RPMI8226 (cell line): ENCODE measurements at places on chromosomes 16 and 17.

DNA sequence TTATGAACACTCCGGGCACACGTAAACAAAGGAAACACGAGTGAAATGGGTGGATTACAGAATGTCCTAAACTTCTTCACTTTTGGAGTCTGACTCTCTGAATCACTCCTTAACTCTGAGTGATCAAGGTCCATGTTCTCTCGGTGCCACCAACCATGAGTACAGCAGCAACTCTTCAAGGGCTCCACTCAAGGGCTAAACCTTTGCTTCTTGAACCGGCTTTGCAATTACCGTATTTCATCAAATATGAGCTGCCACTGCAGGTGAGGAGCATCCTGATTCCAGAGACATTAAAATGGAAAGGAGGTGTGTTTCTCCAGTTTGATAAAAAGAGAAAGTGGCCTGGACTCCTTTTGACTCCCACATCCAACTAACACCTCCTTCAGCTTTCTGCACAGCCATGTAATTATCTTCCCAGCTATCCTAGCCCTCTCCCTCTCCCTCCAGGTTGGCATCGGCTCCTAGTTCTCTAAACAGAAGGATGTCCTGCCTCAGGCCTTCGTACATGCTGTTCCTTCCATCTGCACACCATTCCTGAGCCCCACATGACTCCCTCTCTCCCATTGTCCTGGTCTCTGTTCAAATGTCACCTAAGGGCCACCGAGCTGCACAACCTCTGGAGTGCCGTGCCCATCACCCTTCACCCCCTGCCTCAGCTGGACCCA lies 61.4 kb downstream of the ZDHHC7 start:
- DNase-seq = no peak

DNA sequence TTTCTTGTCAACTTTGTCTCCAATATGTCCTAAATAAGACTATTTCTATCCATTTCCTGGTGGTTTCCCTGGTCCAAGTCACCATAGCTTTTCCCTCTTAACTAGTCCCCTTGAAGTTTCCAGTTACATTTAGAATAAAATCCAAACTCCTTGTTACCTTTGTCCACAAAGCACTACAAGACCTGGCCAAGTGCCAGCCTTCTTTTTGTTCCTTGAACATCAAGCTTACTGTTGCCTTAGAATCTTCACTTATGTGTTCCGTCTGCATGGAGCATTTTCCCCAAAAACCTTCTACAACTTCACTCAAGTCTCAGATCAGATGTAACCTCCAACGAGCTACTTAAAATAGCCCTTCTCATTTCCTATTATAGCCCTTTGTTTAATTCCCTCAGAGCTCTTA lies 101.4 kb downstream of the ITFG1 start:
- DNase-seq = no peak

DNA sequence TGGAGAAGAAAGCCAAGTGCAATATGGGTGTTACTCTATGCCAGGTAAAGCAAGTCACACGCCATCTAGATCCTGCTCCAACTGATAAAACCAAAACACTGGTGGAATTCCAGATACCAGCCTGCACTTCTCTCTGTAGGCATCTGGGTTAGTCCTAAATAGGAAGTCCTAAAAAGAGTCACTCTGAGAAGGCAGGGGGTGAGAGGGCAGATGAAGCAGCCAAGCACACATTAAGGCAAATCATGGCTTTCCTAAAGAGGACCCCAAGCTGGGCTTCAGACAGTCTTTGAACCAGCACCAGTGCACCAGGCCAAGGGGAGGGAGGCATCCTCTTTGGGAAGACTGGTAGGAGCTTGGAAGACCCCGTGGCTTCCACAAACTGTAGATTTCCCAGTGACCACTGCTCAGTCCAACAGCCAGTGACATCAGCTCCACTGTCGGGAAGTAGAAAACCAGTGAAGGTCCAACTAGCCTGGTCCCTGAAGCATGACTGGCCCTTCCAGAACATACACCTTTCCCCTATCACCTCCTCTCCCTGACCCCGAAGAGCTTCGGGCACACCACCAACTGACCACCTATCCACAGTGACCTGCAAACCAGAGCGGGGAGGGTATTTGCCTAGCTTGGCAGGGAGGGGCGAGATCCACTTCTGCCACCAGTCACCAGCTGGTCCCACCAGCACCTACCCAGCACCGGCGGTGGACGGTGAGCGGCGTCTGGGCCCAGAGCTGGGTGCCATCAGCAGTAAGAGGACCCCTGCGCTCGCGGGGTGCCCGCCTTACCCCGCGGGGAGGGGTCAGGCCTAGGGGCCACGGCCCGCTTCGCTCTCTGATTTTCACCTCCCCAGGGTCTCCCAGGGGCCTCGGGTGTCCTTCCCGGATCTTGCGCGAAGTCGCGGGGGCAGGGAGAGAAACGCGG lies 1.0 kb downstream of the LITAF start:
- peak; percentile 43 for DNase-seq

DNA sequence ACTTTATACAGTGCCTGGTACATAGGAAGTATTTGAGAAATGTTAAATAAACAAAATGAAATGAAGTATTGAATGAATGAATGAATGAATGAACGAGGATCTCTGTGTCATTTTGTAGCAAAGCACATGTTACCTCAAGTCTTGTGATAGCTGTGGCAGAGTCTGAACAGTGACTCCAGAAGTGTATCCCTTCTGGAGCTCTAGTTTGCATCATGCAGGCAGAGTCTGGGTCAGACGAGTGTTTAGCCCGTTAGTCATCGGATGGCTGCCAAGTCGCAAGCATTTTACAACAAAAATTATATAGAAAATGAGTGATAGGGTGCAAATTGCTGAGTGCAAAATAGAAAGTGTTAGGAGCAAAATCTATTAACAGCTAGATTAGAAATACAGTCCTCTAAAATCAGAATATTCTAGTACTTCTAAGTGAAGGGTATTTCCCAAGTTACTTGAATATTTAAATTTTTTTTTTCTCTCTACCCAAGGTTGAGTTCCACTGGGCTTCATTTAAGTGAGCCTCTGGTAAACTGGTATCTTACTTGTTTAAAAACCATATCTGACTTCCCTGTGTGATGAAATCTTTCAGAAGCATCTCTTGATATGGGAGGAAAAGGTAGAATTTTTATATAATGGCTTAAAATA lies 113.3 kb downstream of the FTO start:
- DNase-seq = no peak

DNA sequence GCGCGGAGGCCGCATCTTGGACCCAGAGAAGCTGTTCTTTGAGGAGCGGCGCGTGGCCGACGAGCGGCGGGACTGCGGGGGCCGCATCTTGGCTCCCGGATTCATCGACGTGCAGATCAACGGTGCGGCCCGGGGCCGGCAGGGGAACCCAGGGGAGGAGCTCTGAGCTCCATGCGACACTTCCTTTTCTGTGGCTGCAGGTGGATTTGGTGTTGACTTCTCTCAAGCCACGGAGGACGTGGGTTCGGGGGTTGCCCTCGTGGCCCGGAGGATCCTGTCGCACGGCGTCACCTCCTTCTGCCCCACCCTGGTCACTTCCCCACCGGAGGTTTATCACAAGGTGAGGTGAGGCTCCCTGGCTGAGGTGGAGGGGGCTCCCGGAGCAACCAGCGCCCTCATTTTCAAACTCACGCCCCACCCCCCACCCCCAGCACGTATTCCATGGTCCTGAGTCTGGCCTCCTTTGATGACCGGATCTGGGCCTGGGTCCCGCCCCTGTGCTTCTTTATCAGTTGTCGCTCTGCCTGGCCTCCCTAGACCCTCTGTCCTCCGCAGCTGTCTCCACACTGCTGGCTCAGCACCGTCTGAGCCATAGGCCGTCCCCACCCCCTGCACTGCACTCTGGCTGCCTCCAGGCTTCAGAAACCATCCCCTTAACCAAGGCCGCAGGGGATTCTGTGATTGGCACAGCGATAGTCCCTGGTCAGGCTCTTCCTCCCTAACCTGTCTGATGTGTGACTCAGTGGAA lies 787 bp downstream of the AMDHD2 start:
- DNase-seq = peak; percentile 75

GRCh38 chr17:35291802-35292201 lies 48.9 kb downstream of the SLFN5 start:
- DNase-seq = no peak

DNA sequence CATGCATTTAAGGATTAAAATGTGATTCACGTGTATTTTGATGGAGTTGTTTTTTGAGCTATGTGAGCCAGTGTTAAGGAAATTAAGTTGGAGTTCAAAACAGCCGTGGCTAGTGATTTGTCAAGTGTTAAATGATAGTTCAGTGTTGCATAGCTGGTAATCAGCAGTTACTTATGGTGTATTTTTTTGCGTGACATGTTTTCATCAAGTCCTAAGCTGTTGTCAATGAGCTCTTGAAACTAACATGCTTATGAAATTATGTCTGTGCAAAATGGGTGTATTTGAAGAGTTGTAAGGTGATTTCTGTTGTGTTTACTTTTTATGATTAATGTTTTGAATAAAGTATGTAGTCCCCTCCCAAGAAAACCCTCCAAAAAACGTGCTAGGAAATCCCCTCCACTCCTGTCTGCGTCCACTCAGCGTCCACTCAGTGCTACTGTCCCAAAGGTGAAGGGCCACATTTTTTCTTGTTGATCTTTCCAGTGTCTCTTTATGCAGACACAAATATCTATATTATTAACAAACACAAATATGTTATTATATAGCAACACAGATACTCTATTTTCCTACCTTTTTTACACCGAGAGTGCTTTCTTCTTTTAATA lies 30.0 kb downstream of the USP10 start:
- DNase-seq = no peak

GRCh38 chr17:39224778-39225307 lies 902 bp downstream of the STAC2 start:
- no peak for DNase-seq

DNA sequence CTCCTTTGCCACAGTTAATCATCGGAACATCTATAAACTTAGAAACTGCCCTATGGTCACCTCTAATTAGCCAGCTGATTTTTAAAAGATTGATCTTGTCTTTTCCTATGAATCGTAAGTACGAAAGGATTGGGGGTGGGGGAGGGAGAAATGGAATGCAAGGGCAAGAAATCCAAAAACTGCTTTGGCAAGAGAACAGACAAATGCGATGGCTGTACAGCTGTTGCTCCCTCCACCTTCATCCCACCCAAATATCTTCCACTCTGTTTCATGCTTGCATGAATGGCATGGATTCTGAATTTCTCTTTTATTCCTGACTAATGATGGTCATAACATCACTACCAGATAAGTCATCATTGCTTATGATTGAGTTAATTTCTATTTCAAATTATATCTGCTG lies 165.7 kb downstream of the STX8 start:
- DNase-seq = no peak

DNA sequence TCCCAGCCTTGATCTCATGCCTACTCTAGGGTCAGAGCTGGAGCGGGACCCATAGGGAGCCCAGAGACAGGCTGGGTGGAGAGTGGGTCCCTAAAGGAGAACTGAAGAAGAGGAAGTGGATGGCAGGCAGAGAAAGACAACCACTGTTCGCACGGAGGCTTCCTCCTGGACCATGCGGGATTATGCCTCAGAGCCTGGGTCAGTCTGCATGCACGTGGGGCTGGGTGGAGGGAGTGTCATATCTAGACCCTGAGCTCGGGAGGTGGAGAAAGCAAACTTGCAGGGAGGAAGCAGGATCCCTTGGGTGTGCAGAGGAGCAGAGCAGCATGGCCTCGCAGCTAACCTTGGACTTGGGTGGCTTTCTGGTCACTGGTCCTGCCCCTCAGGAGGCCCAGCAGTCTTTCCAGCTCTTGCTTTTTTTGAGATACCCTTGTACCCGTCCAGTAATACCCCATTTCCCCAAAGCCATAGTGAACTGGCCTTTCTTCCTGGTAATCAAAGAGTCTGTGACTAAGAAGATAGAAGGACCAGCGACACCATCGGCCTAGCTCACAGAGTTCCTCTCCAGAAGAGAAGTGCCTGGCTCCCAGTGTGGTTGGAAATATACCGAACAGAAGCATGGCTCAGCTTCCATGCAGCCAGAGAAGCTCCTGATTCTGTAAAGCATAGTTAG lies 344.2 kb downstream of the CPPED1 start:
- no peak for DNase-seq

GRCh38 chr17:40648384-40648968 lies 858 bp upstream of the SMARCE1 start:
- DNase-seq = no peak

DNA sequence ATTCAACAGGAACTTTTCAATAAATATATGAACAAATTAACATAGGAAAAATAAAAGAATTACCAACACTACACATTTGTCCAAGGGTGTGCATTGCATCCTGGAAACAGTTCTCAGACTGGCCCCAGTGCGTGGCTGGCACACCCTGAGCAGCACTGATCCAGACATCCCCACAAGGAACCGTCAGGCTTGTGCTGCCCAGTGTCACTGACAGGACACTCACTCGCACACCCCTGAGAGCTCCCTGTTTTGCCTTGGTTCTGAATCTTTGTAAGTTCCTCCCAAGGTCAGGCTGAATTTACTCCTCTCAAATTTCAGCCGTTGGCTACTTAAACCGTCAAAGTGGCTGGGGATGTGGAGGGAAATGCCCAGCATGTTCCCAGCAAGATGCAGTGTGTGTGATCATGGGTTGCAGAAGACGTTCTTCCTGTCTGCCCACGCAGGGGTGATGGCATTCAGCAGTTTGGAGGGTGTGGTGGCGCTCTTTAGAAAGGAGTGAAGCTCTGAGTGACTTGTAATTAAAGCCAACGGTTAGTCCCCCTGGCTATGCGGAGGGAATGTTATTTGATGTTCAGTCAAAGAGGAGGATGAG lies 1.7 kb downstream of the MT2A start:
- DNase-seq = peak; percentile 37

- DNase-seq = no peak
Observed at GRCh38 chr17:8697323-8697741, 47.3 kb downstream of the CCDC42 start.

- DNase-seq = no peak
Observed at GRCh38 chr17:58378733-58379510, 26.9 kb upstream of the SUPT4H1 start.

GRCh38 chr16:26830428-26831127 lies 236.1 kb upstream of the C16orf82 start:
- DNase-seq = no peak

- DNase-seq = no peak
Observed at GRCh38 chr17:50423553-50424159, 2.4 kb upstream of the ACSF2 start.

DNA sequence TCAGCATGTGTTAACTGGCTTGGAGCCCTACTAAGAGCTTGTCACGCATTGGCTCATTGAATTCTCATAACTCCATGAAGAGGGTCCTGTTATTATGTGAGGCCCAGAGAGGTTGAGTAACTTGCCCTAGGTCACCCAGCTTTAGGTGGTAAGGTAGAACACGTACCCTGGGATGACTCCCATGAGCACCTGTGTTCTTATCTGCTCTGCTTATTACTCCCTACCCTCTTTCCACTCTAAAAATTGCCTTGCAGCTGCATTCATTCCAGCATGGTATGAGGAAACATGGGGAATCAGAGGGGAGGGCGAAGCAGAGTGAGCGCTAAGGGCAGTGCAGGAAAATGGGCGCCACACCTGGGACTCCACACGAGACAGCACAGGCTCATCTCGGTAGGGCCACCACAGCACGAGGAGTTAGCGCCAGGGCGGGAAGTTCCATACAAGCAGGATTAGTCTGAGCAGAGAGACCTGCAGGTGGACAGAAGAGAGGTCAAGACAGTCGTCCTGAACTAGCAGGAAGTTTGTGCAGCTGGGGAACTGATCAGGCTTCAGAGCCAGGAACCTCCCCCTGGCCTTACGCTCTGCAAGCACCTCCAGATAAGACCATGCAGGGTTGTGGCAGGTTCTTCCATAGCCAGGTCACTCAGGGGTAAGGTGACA lies 10.1 kb downstream of the COPZ2 start:
- DNase-seq = no peak
